ENCODE measurements at places on chromosomes 4 and X.

DNA sequence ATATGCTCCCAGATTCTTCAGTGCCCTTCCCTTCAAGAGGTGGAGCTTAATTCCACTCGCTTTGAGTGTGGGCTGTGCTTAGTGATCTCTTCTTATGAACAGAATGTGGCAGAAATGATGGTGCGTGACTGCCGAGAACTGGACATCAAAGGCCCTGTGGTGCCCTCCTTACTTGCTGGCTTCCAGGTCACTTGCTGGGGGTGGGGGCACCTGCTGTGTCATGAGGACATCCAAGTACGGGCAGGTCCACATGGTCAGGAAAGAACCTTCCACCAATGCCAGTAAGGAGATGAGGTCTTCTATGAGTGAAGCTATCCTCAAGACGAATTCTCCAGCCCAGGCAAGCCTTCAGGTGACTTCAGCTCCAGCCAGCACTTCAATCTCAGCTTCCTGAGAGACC lies 95.8 kb downstream of the FAM53A start:
- no peaks in the 10 kb centered on the region for H3K4me1 ChIP-seq
- no peaks in the 10 kb centered on the region for H3K27me3 ChIP-seq
- H3K36me3 ChIP-seq, result no peaks in the 10 kb centered on the region
- H3K4me3 ChIP-seq, result no peak overlapping the region
- DNase-seq, result peak; percentile 32

DNA sequence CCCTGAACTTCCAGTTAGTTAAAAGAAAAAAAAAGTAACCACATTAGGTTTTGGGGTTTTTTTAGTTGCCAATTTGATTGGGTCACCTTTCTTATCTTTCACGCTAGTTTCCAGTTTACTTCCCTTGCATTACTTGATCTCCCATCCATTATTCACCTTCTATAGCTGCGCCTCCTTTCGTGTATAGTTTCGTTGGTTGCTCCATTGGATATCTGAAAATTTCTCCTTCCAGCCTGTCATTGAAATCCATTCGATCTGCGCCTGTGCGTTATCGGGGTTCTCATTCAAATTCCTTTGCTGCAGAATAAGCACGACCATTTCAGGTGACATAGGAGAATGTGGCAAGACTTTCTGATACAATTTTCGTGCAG lies 764 bp downstream of the TRAPPC11 start:
- H3K4me3 ChIP-seq, result peak overlapping the region; percentile 97
- no peaks in the 10 kb centered on the region for H3K36me3 ChIP-seq
- no peaks in the 10 kb centered on the region for H3K4me1 ChIP-seq
- no peak for DNase-seq
- H3K27me3 ChIP-seq, result no peaks in the 10 kb centered on the region

GRCh38 chrX:132207996-132208395 lies 11.3 kb downstream of the RAP2C start:
- H3K27me3 ChIP-seq, result no peaks in the 10 kb centered on the region
- H3K4me1 ChIP-seq, result no peaks in the 10 kb centered on the region
- no peak for DNase-seq
- no peak overlapping the region for H3K27ac ChIP-seq

GRCh38 chrX:45781901-45782553 lies 581.4 kb upstream of the DIPK2B start:
- H3K36me3 ChIP-seq, result no peaks in the 10 kb centered on the region
- no peak for DNase-seq
- H3K4me1 ChIP-seq, result no peaks in the 10 kb centered on the region
- H3K27me3 ChIP-seq, result no peaks in the 10 kb centered on the region
- H3K27ac ChIP-seq, result no peak overlapping the region

- H3K36me3 ChIP-seq, result no peaks in the 10 kb centered on the region
- no peaks in the 10 kb centered on the region for H3K4me1 ChIP-seq
Observed at GRCh38 chrX:32618154-32618553, 593.2 kb downstream of the DMD start.

- H3K27me3 ChIP-seq, result no peaks in the 10 kb centered on the region
- H3K36me3 ChIP-seq, result no peaks in the 10 kb centered on the region
- H3K4me3 ChIP-seq, result no peak overlapping the region
- no peak for DNase-seq
Observed at GRCh38 chr4:104829761-104830160, 316.9 kb upstream of the TET2 start.

- H3K4me1 ChIP-seq, result no peaks in the 10 kb centered on the region
- no peak overlapping the region for H3K27ac ChIP-seq
- no peaks in the 10 kb centered on the region for H3K27me3 ChIP-seq
- no peaks in the 10 kb centered on the region for H3K36me3 ChIP-seq
- no peak for DNase-seq
Observed at GRCh38 chr4:147160908-147161513, 215.3 kb upstream of the TTC29 start.

DNA sequence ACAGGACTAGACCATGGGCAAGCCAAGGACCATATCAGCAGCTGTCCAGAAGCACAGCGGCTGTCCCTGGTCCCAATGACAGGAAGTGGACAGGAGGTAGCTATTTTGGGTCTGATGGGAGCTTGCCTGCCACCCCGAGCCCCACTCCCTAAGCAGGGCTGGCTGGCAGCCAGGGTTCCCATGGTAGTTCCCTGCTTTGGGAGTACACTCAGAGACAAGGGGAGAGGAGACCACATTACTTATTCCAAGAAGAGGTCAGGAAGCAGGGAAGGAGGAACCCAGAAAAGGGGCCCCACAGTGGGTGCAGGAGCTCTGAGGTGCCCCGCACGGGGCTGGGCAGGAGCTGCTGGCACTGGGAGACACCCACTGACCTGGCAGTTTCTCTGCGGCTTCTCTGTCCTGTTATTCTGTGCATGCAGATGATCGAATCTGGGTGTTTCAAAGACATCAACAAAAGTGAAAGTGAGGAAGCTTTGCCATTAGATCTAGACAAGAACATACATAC lies 36.3 kb downstream of the HTT-AS start:
- H3K36me3 ChIP-seq, result no peaks in the 10 kb centered on the region
- no peaks in the 10 kb centered on the region for H3K4me1 ChIP-seq
- no peak overlapping the region for H3K4me3 ChIP-seq

DNA sequence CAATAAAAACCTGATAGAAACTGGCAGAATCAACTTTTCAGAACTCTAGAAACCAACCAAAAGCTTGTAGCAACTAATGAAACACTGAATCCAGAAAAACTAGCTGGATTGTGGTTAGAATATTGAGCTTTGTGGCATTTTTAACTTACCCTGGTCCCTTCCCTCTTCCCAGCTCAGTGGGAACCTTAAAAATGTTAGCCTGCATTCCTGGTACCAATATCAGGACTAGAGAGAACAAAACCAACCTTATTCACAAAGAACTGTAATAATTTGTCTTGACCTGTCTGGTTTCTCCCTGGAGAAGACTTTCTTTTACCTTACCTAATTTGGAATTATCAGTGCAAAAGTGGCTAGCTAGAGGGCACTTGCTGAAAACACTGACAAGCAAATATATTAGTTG lies 21.2 kb downstream of the SH3D19 start:
- H3K4me1 ChIP-seq, result no peaks in the 10 kb centered on the region
- no peak overlapping the region for H3K4me3 ChIP-seq
- DNase-seq, result no peak
- H3K27me3 ChIP-seq, result no peaks in the 10 kb centered on the region
- H3K27ac ChIP-seq, result no peak overlapping the region

DNA sequence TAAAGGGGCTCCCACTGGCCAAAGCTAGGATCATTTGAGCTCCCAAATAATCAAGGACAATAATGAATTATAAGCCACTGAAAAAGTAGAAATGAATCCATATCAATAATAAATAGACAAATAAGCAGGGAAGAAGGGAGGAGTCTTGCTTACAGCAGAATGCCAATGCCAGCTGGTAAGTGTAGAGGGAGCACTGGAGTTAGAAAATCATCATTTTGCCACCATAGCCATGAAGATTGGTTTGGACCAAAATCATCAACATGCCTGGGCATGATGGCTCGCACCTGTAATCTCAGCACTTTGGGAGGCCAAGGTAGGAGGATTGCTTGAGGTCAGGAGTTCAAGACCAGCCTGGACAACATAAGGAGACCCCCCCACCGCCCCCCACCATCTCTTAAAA lies 20.4 kb upstream of the SH3KBP1 start:
- no peaks in the 10 kb centered on the region for H3K36me3 ChIP-seq
- no peaks in the 10 kb centered on the region for H3K27me3 ChIP-seq
- no peak for DNase-seq

GRCh38 chr4:113591982-113592381 lies 169.6 kb downstream of the CAMK2D start:
- H3K27me3 ChIP-seq, result no peaks in the 10 kb centered on the region
- no peak overlapping the region for H3K4me3 ChIP-seq
- H3K4me1 ChIP-seq, result peaks cover 2% of the 10 kb centered on the region
- H3K36me3 ChIP-seq, result no peaks in the 10 kb centered on the region
- no peak overlapping the region for H3K27ac ChIP-seq
- no peak for DNase-seq

DNA sequence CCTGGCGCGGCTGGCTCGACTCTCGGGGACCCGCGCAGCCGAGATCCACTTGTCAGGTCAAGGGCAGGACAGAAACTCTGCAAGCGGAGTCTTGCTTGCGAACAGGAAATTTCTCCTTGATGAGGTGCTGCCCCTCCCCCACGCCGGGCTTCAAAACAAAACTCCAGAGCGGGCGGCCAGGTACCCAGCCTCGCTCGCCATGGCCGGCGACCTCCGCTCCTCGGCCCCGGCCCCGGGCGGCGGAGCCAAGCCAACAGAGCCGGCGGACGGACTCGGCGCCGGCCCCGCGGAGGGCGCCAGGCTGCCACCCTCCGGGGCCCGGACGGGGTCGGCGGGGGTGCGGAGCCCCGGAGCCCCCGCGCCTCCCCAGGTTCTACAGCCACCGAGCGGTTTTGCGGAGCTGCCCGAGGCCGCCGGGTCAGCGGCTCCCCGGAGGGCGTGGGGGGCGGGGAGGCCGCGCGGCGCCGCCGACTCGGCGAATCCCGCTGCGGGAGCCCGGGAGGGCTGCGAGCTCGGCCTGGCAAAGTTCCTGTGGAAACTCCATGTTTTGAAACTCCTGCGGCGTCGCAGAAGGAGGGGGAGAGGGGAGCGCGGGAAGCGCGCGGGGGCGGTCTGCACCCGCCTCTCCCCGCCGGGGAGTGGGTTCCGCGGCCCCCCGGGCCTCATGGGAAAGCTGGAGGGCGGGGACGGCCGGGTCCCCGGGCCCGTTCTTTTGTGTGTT lies 11.7 kb upstream of the BCOR start:
- H3K27me3 ChIP-seq, result no peaks in the 10 kb centered on the region
- no peaks in the 10 kb centered on the region for H3K4me1 ChIP-seq
- H3K4me3 ChIP-seq, result peak overlapping the region; percentile 81
- DNase-seq, result peak; percentile 72
- H3K27ac ChIP-seq, result peak overlapping the region; percentile 67
- H3K36me3 ChIP-seq, result no peaks in the 10 kb centered on the region

DNA sequence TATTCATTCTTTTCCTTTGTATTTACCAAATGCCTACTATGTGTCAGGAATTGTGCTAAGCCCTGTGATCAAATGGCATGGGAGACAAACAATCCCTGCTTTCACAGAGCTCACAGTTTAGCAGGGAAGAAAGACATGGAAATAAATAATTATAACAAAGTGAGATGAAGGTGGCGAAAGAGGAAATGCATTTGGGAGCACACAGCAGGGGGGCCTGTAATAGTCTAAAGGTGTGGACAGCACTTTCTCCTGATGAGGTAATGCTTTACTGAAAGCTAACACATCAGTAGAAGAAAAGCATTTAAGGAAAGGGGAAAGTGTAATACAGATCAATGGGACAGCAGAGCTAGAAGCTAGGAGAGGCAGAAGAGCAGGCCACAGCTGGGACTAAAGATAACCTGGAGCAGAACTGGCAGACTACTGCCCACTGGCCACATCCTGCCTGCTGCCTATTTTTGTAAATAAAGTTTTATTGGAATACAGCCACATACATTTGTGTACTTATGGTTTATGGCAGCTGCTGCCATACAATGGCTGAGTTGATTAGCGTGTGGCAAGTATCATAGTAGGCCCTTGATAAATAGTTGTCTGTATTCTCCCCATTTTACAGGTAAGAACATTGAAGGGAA lies 67.1 kb upstream of the TAPT1 start:
- no peak for DNase-seq
- H3K4me3 ChIP-seq, result no peak overlapping the region
- H3K27ac ChIP-seq, result no peak overlapping the region
- no peaks in the 10 kb centered on the region for H3K36me3 ChIP-seq
- no peaks in the 10 kb centered on the region for H3K27me3 ChIP-seq

- no peaks in the 10 kb centered on the region for H3K36me3 ChIP-seq
- no peak for DNase-seq
- no peak overlapping the region for H3K4me3 ChIP-seq
Observed at GRCh38 chr4:10354746-10355145, 102.5 kb downstream of the ZNF518B start.

GRCh38 chr4:152448854-152449253 lies 87.0 kb downstream of the FBXW7 start:
- no peaks in the 10 kb centered on the region for H3K36me3 ChIP-seq
- DNase-seq, result no peak
- H3K27me3 ChIP-seq, result no peaks in the 10 kb centered on the region
- no peak overlapping the region for H3K4me3 ChIP-seq
- H3K27ac ChIP-seq, result no peak overlapping the region

- DNase-seq, result no peak
- no peaks in the 10 kb centered on the region for H3K36me3 ChIP-seq
- no peaks in the 10 kb centered on the region for H3K4me1 ChIP-seq
- no peak overlapping the region for H3K27ac ChIP-seq
Observed at GRCh38 chr4:100875296-100876068, 357.7 kb upstream of the EMCN start.

- H3K4me1 ChIP-seq, result no peaks in the 10 kb centered on the region
- H3K4me3 ChIP-seq, result no peak overlapping the region
- H3K27me3 ChIP-seq, result no peaks in the 10 kb centered on the region
- H3K27ac ChIP-seq, result no peak overlapping the region
- no peak for DNase-seq
Observed at GRCh38 chr4:44701037-44701436, 22.8 kb downstream of the GUF1 start.

DNA sequence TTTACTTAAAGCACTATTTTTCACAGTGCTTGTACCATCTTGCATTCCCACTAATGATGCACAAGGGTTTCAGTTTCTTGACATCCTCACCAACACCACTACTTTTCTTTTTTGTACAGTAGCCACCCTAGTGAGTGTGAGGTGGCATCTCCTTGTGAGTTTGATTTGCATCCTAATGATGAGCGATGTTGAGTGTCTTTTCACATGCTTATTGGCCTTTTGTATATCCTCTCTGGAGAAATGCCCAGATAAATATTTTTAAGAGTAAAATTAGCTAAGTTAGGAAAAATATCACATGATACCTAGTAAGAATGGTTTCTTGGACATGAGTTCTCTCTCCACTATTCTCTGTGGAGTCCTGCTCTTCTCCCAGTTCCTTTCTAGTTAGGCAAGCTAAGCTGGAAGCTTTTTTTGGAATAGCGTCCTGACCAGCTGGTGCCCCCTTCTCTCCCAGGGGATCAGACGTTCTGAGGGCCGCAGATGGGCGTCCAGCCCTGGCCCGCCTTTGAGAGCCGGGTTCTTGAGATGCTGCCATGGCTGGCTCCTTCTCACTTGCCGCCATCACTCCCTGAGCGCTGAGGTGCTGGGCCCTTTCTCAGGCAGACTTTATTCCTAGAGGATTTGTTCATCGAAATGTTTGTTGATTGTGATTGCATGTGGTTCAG lies 132.1 kb downstream of the ARHGAP10 start:
- H3K4me3 ChIP-seq, result no peak overlapping the region
- no peaks in the 10 kb centered on the region for H3K36me3 ChIP-seq
- no peaks in the 10 kb centered on the region for H3K27me3 ChIP-seq

Data from aorta (tissue), 5 donors.